ENCODE measurements at places on chromosomes 1 and 21.
A peak's percentile ranks its signal among the peaks of the same experiment; 100 is the strongest.

DNA sequence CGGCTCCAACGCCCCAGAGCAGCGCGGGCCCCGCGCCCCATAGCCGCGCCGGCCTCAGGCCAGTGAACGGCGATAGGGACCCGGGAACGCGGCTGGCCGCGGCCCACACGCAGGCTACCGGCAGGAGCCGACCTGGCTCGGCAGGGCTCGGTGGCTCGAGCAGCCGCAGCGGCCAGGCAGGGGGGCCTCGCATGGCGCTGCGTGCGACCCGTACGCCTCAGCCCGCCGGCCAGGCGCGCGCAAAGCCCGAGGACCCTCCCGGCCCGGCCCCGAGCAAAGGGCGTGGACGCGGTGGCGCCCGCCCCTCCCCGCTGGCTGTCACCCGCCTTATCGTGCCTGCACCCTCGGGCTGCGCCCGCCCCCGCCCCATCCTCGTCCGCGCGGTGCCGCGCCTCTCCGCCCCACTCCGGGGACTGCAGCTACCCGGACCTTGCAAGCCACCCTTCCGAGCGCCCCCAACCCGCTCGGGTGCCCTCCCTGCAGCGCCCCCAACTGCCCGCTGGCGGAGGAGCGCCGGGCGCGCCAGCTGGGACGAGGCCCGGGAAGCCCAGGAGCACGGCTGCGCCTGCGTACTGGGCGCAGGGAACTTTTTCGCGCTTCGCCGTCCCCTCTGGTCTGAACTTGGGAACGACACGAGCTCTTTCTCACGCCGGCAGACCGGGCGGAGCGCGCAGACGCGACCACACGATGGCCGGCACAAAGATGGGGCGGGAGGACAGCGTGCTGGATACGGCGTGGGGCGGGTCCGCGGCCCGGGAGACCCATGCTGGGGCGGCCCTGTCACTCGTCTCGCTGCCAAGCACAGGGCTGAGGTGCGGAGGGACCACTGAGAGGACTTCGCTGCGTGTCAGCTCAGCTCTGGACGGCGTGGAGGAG, at the start of gene ABCB10:
Gene ABCB10, minus strand, starts transcription at position 248 of the 876 bp plus-strand sequence. Its CDS starts 55 bp downstream, at position 193.
- peak; percentile 100 for DNase-seq

DNA sequence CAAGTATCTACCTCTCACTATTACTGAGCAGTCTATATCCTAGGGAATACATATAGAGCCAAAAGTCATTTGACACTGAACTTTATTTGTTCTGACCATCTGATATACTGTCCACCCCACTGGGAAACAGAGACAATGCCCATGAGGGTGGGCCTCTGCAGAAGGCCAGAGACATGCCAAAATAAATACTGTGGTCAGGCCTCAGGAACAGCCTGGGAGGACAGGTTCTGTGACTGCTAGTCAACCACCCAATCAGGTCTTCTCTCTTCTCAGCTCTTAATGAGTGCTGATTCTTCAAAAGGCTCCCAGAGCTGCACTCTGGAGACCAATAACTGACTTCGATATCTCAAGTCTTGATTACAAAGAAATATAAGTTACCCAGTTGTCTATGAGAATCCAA, 5.5 kb upstream of the ANKRD35 start:
- no peak for DNase-seq

GRCh38 chr1:206952171-206952570, 5.9 kb upstream of the PIGR start:
- no peak for DNase-seq

DNA sequence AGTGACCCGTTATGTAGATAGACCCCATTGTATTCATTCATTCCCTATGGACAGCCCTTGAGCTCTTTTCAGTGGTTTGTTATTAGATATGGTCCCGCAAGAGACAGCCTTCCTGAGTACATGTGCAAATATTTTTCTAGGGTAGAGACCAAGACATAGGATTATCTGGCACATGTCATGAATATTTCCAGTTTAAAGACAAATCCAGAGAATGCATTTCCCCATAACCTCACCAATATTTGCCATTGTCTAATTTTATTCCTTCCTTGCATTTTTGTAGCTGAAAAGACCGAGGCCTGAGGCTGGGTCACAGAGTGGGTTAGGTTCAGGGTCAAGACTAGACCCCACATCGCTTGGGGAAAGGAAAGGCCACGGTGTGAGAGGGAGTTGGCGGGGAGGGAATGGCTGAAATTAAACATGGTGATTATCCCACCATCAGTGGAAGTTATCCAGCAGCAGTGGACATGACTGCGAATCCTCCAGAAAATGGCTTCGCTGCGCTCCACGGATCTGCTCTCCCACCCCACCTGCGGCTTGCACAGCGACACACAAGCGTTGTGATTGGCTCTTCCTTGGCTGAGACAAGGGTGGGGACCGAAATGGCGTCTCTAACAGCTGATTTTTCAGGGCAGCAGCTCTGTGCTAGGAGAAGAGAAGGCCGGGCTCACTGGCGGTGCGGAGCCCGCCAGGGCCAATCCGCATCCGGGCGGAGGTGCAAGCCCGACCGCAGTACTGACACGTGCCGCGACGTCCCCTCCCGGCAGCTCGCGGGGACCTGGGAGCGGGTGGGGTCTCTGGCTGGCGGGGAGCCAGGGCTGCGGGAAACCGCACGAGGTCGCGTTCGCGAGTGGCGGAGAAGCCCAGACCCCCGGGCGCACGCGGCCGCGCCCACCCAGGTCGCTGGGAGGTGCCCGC, 16.1 kb upstream of the STMN1 start:
- DNase-seq: no peak

DNA sequence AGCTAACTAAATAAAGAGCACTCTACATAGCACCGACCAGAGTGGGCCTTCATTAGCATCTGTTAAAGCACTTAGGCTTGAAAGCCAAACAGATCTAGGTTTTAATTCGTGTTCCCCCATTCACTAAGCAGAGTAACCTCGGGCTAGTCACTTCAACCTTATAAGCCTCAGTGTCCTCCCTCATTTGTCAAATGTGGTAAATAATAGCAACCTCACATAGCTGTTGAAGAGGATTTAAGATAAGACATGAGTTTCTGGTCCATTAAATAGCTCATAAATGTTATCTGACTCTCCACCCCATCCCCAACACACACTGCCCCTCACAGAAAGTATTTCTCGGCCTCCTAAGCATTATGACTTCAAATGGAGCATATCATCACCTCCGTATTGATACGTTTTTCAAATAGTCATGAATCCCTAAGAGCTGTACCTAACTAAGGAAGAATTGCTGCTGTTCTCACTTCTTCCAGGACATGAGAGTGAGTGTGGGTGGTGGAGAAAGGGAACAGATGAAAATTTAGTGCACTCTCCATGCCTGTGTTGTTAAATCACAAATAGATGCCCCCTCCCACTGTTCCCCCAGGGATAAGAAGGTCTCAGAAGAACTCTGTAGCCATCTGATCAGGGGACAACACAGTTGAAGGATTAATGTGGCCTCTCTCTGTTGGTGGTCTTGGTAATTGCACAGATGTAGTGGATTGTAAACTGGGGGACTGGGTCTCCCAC, 47.6 kb downstream of the PLPP3 start:
- no peak for DNase-seq

DNA sequence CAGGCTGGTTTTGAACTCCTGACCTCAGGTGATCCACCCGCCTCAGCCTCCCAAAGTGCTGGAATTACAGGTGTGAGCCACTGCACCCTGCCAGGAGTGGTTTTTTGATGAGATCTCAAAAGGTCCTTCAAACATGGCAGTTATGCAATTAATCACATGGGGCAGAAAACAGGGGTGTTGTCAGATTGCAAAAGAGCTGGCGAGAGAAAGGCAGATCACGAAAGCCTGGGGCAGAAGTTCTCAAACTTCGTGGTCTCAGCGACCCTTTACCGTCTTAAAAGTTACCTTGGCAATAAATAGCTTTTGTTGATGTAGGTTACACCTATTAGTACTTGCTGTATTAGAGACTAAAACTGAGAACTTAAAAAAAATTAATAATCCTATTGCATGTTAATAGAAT, 16.1 kb downstream of the CNR2 start:
- DNase-seq: no peak

GRCh38 chr1:43435146-43436145, 18.3 kb downstream of the HYI start:
- no peak for DNase-seq

DNA sequence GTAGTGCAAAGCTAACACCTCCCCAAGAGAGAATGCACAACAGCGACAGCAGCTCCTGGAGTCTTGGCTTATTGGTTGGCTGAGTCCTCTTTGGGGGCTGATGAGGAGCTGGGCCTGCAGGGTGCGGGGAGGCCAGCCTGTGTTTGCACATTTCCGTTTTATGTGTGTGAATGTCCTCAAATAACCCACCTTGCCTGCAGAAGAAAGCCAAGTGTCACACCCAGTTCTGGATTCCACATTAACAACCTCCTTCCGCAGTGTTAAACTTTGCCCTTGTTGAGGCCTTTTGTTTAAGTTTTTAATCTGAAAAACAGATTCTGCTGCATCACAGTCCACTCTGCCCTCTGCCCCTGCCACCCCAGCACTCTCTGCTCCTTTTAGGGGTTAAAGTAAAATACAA, 274.5 kb downstream of the TM2D1 start:
- no peak for DNase-seq

DNA sequence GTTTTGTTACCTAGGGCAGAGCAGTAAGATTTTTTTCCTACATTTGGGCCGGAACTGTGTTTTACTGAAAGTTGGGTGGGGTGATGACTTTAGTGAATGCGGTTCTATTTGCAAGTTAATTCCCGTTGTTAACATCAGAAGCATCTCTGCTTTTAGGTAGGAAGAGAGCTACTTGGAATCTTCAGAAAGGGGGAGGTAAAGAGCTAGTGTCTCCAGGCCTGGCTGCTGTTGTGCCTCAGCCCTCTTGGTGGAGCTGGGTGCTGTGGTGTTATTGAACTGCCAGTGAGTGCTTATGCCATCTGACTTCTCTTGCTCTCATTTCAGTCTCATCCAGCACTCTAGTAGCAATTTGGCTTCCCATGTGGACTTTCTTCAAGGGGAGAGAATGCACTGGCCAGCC, 3.4 kb downstream of the KDM4A start:
- peak; percentile 31 for DNase-seq

DNA sequence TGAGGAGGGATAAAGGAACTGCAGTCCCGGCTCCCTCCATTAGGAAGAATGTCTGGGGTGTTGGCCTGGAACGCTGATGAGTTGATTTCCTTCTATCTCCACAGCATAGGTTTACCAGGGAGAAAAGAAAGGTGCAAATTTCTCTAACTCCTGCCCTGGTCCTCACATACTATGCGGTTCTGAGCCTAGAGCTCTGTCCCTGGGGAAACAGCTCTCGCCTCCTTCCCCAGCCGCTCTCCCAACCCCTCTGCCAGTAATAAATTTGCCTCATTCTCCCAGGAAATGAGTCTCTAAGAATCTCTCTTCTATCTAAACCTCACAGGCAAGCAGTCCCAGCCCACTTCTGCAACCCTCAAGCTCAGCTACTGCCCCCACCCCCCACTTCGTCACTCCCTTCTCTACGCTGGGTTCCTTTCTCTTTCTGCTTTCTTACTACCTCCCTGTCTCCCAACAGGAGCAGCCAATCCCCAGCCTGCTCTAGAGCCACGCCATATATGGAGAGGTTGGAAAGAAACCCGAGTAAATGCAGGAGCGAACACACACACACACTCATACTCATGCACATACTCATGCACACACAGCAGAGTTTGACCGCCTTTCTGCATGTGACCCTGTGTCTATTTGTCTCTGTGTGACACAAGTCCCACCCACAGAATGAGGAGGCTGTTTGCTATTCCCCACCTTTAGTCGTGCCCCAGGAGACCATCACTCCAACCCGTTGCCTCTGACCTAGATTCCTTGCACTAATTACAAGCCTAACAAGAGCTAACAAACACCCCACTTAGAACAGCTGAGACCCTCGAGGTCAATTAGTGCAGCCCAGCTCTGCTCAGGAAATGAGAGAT, 13.4 kb downstream of the PLEKHO1 start:
- no peak for DNase-seq

DNA sequence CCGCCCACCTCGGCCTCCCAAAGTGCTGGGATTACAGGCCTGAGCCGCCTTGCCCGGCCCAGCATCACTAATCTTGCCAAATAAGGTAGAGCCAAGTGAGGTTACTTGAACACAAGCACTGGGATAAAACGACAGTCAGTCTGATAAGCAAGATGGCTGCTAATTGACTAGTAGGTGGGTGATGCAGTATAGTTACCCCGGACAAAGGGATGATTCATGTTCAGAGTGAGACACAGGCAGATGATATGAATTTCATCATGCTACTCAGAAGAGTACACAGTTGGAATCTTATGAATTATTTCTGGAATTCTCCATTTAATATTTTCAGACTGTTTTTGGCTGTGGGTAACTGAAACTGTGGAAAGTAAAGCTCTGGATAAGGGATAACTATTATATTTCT, 178.4 kb downstream of the USP25 start:
- DNase-seq: no peak

DNA sequence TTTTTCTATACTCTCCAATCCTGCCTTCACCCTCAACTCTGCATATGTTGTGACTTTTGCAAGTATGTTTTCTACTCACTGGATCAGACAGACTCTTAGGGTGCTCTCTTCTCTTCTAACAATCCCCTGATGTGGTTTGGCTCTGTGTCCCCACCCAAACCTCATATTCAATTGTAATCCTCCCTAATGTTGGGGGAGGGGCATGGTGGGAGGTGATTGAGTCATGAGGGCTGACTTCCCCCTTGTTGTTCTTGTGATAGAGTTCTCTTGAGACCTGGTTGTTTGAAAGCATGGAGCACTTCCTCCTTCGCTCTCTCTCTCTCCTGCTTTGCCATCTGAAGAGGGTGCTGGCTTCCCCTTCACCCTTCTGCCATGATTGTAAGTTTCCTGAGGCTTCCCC, 148.9 kb upstream of the IGSF21 start:
- no peak for DNase-seq

DNA sequence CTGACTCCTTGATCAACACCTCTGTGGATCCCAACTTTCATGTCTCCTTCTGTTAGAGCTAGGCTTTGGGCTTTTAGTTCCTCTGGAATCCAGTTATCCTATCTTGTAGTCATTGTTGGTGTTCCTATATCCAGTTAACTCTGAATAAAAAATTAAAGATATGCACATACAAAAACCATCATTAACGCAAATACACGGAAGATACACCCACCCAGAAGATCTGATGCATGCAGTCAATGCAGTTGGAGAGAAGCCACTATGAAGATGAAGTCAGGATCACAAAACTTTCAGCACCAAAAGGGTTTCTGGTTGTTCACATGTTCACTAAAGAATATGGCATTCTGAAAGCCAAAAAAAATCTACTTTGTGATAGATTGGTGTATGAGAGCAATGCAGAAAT, 123.6 kb upstream of the LHX8 start:
- DNase-seq: no peak

GRCh38 chr21:45096217-45096616, 21.8 kb downstream of the ADARB1 start:
- DNase-seq: no peak

DNA sequence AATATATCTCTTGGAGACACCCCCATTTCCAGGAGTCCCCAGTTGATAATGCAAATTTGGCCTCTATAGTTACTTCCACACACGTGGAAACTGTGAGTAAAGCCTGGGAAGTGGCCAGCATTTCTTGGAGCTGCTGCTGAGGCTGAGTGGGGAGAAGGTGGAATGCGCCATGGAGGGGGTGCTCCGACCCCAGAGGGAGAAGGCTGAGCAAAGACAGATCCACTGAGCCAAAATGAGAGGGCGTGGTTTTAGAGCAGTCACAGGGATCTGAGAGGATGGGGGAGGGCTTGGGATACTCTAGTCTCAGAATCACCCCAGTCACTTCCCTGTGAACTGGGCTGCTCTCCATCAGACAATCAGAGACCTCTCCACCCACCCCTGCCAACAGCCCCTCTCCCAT, 38.7 kb downstream of the TRIM62 start:
- DNase-seq: no peak

GRCh38 chr1:11388617-11389016, 90.3 kb upstream of the DISP3 start:
- DNase-seq: no peak
